ENCODE measurements at places on chromosomes 11 and 22.

GRCh38 chr11:132644520-132645239 is 887.6 kb downstream of the OPCML start:
- peak; percentile 78 for DNase-seq

DNA sequence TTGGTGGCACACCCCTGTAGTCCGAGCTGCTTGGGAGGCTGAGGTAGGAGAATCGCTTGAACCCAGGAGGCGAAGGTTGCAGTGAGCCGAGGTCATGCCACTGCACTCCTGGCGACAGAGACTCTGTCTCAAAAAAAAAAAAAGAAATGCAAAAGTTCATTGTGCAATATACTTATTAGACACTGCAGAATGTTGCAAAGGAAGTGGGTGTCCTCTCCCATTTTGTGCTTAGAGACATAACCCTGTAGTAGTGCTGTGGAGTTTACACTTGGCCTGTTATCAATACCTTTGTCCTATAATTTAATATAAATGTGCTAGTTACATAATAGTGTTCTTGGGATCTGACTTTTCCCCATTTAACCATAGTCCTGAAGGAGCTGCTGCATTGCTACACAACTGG is 9.4 kb downstream of the BCL2L13 start:
- no peak for DNase-seq

- DNase-seq = no peak
Measured at GRCh38 chr22:23696326-23696851, 5.6 kb downstream of the RGL4 start.

DNA sequence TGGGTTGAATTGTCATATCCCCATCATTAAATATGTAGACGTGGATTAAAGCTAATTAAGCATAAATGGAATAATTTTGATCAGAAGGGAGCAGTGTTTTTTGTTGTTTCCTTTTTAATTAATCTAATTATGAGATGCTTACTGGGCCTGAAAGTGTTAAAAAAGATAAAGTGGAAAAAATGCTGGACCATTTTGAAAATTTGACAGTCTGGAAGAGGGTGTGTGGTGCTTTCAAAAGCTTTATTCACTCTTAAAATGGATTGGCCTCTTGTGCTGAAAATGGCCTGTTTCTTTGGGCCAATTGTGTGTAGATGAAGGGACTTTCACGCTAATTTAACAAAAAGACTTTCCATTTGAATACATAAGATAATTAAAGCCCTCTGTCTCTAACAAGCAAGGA is 1.8 kb downstream of the TNRC6B start:
- DNase-seq = no peak

GRCh38 chr11:73914284-73914683 is 36.5 kb upstream of the DNAJB13 start:
- DNase-seq = no peak

- DNase-seq = no peak
Measured at GRCh38 chr22:40342521-40342920, 3.8 kb upstream of the ADSL start.

DNA sequence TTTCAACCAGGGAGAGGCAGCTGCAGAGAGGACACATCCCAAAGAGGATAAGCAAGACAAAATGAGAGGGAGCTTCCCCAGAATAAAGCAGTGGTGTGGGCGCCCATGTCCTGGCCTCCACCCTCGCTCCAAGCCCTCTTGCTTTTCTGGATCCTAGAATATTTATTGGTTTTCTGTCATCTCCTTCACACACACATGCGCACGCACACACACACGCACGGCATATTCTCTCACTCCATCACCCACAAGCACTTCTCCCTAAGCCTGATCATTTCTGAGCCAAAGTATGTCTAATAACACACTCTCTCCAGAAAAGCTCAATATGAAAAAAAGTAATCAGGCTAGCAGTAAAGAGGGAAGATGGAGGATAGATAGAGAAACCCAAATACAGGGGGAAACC is 7.6 kb downstream of the IGSF9B start:
- no peak for DNase-seq

DNA sequence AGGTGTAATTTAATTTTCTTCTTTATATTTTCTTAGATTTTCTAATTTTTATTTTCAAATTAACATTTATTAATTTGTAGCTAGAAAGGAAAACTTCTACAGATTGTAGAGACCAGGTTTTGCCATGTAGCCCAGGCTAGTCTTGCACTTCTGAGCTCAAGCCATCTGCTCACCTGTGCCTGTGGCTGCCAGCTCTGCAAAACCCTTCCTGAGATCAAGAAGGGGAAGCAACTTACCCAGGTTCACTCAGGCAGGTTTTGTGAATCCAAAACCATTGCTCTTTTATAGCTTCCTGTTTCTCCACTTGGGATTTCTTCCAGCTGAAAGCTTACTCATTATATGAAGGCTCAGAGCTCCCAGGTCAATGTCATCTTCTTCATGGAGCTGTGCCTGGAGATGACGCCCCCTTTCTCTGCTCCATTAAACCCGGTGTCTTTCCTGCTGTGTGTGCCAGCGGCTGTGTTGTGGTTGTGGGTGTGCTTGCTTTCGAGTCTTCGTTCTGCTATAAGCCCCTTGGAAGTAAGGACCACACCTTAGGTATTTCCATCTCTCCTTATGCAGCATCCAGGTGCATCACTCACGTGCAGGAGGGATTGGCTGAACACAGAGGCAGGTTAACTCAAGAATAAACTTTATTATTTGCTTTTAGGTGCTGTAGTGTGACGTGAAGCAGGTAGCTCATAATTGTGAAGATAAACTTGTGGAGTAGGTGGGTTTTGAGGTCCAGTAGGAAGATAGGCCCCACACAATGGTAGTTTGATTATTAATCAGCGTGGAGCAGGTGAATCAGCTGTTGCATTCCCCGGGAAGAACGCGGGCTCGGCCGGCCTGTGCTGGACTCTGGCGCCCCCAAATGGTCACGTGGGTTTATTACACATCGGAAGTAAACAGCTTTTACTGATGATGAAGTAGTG is 42.2 kb upstream of the INCENP start:
- peak; percentile 74 for DNase-seq

- DNase-seq = peak; percentile 5
Measured at GRCh38 chr11:101880222-101880621, 34.6 kb upstream of the CEP126 start.

- no peak for DNase-seq
Measured at GRCh38 chr22:22877523-22878210, 9.9 kb upstream of the IGLL5 start.

DNA sequence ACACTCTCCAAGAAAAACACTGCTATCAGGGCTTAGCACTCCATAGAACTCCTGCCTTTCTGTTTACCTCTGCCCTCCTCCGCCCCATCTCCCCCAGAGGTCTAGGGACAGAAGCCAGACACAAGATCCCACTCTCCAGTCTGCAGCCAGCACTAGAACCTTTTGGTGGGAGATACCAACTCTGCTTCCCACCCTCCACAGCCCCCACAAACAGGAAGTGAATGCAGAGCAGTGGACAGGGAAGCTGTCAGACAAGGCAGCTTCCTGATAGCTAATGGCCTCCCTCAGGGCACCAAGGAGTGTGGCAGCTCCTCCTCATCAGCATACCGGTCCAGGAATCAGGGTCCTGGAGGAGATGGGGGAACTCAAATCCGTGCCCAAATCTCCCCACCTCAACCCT is 5.1 kb downstream of the SCN4B start:
- no peak for DNase-seq

Data from NCI-H748 treated with DMSO at 0.1 percent for 48 hours (cell line).